Inflammatory macrophage treated with lipopolysaccharide for 1 hour (primary cell): ENCODE measurements at places on chromosomes 16 and 17.

GRCh38 chr16:14199624-14200023 is 128.5 kb downstream of the MRTFB start:
- no peak for DNase-seq

DNA sequence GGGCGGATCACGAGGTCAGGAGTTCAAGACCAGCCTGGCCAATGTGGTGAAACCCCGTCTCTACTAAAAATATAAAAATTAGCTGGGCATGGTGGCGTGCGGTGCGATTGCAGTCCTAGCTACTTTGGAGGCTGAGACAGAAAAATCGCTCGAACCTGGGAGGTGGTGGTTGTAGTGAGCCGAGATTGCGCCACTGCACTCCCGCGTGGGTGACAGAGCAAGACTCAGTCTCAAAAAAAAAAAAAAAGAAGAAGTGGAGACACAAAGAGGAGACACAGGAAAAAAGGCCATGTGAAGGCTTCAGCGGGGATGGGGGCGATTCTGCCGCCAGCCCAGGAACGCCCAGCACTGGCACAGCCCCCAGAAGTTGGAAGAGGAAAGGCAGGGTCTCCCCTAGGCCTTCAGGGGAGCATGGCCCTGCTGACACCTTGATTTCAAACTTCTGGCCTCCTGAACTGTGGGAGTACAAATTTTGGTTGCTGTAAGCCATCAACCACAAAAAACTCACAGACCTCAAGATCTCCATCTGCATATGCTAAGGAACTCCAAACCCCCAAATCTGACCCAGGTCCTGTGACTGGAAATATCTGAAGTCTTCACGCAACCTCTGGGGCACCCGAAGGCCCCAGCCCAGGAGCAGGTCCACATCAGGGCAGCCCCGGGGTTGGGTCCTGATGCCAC is 7.0 kb downstream of the SGSH start:
- DNase-seq: peak; percentile 83

GRCh38 chr16:11576427-11577289 is 10.1 kb downstream of the LITAF start:
- peak; percentile 94 for DNase-seq

- peak; percentile 84 for DNase-seq
Measured at GRCh38 chr17:14351493-14351892, 50.6 kb downstream of the HS3ST3B1 start.

DNA sequence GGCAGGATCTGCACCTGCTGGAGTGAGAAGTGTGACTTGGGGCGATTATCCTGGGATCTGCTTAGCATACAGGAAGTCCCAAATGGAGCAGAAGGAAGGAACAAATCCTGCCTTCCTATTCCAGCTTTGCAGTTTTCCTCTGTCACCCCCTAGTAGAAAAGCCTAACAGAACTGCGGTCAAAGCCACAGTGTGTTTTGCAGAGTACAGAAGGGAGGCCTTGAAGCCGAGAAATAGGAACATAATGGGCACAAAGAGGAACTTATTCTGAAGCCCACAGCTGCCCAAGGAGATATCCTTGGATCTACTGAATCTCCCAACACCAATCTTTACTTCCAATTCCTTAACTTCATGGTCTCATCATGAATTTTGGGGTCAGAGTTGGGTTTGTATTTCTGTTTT is 8.5 kb downstream of the KRTAP1-5 start:
- DNase-seq: no peak

GRCh38 chr17:4934173-4934979 is 2.3 kb downstream of the GP1BA start:
- peak; percentile 40 for DNase-seq

DNA sequence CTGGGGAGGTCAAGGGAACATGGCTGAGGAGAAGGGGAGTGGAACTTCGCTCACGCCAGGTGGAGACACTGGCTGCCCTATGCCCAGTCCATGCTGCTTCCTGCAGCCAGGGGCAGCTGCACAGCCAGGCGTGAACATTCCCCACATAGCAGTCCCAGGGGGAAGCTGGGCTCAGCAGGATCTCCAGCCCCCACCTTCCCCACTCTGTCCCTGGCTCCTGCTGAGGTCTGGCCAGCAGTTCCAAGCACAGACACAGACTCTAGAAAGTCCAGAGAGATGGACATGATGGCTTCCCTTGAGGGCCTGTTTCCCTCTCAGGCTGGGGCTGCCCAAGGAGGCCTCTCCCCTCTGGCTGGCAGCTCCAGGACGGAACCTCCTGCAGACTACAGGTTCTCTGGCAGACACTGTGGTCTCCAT is 9.3 kb downstream of the JUP start:
- DNase-seq: no peak

- DNase-seq: no peak
Measured at GRCh38 chr17:45977976-45978626, 20.9 kb upstream of the STH start.

- peak; percentile 76 for DNase-seq
Measured at GRCh38 chr17:76384222-76384986, at the start of gene SPHK1. TSS of gene SPHK1 (plus strand) at chr17:76384609. CDS start at chr17:76385645, 1,036 bp downstream.

DNA sequence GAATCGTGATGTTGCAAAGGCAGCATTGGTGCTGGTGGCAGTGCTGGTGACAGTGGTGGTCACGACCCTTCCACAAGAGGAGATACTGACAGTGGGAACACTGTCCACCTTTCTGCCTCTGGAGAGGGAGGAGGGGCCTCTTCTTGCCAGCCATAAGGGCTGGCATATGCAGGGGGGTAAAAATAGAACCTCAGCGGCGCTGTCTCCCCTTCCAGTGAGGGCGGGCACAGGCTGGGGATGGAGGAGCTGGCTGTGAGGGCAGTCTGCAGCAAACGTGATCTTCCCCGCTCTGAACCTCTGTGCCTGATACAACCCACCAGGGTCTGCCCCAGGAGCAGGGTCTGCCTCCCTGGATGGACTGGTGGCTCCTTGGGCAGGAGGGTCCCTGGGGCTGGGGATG is 3.4 kb downstream of the RAP1GAP2 start:
- no peak for DNase-seq

GRCh38 chr17:40926341-40926740 is 11.1 kb downstream of the KRT23 start:
- DNase-seq: no peak

DNA sequence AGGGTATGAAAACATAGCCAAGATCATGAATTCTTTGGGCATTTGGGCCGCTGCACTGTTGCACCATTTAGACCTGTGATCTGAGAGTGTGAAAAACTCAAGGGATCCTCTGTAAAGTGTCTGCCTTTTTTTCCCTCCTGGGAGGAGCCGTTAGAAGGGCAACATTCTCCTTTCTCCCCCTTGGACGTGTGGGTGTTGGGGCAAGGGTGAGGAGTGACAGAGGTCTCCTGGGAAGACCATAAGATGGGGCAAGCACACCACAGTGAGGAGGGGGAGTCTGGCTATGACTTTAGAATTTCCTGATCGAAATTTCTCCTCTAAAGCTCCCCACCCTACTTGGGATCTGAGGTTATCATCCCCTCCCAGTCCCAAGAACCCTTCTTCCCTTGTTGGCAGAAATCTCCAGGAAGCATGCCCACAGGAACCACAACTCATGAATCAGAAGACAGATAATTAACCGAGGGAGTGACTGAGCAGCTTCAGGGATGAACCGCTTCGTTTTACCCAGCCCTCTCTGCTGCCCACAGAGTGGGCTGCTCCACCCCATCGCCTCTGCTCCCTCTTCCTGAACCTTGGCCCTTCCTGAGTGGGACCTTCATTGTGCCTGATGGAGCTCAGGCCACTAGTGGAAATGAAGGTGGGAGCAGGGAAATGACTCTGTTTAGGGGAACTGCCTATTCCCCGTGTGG is 4.2 kb downstream of the ITGB3 start:
- DNase-seq: peak; percentile 33

DNA sequence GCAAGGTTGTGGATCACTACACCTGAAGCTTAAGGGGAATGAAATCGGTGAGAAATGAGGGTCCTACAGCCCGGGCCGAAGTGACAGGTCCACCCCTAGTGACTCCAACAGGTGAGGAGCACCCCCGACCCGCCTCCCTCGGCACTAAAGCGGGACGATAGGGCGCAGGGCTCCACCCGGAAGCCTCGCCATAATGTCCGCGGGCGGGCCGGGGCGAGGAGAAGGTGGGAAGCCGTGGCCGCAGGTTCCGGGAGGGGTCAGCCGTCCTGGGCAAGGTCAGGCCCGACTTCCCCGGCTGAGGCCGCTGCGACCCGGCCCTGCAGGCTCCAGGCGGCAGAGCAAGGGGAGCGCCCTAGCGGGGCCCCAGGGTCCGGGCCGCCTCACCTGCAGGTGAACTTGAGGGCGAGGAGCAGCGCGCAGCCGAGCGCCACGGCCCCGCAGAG is 543 bp downstream of the TXNDC11 start:
- peak; percentile 31 for DNase-seq

DNA sequence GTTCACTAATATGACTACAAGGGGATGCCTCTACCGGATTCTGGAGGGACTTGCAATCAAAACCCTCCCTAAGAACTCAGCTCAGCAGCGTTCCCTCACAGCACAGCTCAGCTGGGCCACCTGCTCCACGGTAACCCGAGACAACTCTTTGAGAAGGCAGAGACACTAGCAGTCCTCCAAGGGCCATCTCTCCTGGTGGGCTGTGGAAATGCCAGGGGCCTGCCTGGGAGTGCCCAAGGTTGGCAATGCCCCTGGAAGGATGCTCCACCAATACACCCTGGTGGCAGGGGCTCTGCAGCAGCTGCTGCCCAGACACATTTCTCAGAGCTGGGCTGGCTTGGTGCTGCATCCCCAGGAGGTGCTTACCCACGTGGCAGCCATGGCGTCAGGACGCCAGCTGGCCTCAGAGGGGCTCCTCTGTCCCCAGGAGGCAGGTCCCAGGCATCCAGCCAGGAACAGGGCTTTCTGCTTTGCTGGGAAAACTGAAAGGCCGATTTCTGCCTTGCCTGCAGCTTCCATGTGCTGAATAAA is 16.5 kb downstream of the CDIP1 start:
- DNase-seq: no peak

DNA sequence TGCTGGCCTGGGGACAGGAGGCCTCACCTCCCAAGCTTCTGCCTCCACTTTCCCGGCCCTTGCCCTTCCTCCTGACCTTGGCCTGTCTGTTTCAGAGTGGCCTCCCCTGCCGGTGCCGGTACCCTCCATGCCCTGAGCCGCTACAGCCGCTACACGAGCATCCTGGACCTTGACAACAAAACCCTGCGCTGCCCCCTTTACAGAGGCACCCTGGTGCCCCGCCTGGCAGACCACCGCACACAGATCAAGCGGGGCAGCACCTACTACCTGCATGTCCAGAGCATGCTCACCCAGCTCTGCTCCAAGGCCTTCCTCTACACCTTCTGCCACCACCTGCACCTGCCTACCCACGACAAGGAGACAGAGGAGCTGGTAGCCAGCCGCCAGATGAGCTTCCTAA is 7.4 kb downstream of the SMCR8 start:
- DNase-seq: no peak

GRCh38 chr16:11111856-11112634 is 144.0 kb downstream of the SOCS1 start:
- no peak for DNase-seq

DNA sequence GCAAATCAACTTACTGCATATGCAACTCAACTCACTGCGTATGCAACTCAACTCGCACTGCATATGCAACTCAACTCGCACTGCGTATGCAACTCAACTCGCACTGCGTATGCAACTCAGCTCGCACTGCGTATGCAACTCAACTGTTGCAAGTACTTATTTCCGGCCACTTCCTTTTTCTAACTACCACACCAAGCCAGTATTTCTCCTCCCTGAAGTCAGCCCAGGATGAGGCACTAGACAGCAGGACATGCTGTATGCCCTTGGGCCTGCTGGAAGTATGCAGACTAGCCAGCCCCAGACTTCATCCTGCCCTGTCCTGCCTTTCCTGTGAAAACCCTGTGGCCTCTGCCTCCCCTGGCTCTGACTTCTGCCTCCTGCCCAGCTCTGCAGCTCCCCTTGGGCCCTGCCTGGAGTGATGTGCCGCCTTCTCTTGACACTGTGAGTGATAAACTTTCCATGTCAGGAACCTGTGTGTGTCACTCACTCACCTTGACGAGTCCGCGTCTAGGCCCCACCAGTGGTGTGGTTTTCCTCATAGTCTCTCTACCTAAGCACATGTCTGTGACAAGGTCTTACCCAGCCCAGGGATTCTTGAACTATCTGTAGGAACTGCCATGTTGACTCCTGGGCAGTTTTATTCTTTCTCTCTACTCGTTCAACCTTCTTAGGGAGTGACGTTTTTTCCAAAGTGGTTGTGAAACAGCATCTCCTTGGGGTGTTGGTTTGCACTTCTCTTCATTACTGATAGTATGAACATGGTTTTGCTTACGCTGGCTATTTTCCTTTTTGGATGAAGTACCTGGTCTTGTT is 16.4 kb downstream of the ZNF778 start:
- peak; percentile 48 for DNase-seq

- DNase-seq: no peak
Measured at GRCh38 chr17:51085150-51085805, 35.4 kb downstream of the SPAG9 start.

GRCh38 chr16:67833030-67833414 is 9.1 kb upstream of the THAP11 start:
- peak; percentile 26 for DNase-seq

GRCh38 chr16:56600398-56600999 is 7.9 kb upstream of the MT2A start:
- peak; percentile 72 for DNase-seq

DNA sequence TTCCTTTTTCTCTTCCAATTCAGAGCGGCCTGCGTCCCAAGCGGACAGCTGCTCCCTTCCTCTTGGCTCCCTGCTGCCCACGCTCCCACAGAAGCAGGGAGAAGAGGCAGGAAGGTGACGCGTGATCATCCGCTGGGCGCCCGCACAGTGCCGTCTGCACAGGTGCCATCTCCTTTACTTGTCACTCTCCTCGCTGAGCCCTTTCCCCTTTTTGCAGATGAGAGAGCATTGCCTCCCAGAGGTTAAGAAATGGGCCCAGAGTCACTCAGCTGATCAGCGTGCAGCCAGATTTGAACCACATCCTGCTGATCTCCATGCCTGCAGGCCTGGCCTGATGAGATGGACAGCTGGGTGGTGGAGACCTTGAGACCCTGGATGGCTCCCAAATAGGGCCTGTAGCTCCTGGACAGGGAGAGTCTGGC is 299.8 kb downstream of the SEC14L1 start:
- DNase-seq: no peak
